ENCODE measurements at places on chromosomes 16 and 17.

GRCh38 chr17:39051001-39051585 lies 83.9 kb upstream of the FBXO47 start:
- DNase-seq: no peak

- DNase-seq: peak; percentile 90
Observed at GRCh38 chr17:19004421-19005136, at the start of gene FAM83G. TSS of gene FAM83G (minus strand) at chr17:19004764. CDS start at chr17:19004041, 723 bp downstream.

DNA sequence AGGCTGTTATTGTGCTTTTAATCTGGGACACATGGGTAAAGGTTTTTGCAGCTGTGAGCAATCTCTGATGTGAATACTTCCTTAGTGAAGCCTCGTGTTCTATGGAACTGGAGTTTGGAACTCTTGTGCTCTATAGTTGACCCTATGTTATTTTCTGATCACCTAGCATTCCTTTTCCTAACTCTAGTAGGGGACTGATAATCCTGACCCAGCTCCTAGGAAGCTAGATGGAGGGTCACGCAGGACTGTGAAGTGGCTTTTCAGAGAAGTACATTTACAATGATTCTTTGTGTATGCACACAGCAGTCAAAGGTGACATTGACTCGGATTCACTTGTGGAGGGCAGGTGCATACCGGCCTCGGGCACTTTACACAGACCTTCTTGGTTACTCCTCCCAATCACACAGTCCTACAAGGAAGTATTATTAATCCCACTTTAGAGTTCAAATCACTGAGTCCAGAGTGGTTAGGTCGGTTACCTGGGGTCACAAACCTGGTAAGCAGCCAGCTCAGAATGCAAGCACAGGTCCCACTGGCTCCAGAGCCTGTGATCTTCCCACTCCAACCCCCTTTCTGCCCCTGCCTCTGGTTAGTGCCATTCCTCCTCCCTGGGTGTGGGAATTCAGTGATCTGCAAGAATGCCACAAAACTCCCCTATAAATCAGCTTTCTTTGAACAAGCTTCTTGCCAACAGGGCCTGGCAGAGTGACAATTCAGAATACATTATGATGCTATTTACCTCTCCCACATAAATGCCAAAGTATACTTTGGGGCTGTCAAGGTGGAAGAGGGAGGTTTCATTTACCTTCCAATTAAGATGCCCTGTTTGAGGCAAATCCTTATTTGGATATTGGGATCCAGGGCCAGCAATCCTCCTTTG lies 7.1 kb downstream of the CHD9NB start:
- DNase-seq: no peak

DNA sequence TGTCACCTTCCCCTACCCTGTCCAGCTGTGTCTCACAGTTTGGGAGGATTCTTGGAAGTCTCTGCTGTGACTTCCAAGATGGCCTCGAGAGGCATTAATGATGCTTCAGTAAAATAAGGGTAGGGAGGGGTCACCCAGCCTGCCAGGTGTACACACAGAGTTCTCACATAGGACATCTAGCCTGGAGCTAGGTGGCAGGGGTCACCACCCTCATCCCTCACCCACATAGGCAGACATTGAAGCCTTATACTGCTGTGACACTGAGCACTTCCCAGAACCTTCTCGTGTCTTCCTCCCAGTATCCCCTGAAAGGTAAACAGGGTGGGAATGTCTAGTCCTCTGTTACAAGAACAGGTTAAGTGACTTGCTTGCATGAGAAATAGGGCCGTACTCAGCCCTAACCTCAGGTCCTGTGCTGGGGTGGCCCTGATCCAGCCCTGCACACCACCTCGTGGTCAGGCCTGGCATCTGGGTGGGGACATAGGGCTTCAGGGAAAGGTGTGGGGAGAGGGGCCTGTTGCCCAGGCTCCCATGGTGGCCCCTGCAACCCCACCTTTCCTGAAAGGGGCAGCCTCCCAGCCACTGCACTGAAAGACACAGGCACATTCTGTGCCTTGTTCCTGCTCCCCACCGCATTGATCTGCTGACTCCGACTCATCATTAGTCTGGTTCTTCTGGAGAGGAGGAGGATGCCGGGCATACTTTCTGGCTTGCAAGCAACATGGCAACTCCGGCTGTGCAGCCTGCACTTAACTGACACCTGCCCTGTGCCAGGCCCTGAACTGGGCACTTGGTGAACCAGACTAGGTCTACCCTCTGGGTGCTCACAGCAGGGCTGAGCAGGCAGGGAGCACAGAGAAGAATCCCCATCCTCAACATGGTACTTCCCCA lies 3.6 kb upstream of the MMP15 start:
- DNase-seq: no peak
